H9 (cell line): ENCODE measurements at places on chromosomes 16 and 17. TPM values are rescaled to one million over a fixed set of nuclear protein-coding genes. Genes with fewer than 3 reads are reported as not detected.

GRCh38 chr16:58883131-58883530, 149.0 kb upstream of the GOT2 start:
- H3K27me3 ChIP-seq, result no peaks in the 10 kb centered on the region
- H3K4me3 ChIP-seq, result no peak overlapping the region
- peaks cover 16% of the 10 kb centered on the region for H3K36me3 ChIP-seq
- no peak overlapping the region for H3K27ac ChIP-seq
- no peaks in the 10 kb centered on the region for H3K4me1 ChIP-seq
- no peak for DNase-seq

Gene SLC47A1
- 2.0 and 4.0 TPM in 2 replicates for total RNA-seq

Gene CCL1
- not detected in 2 replicates for total RNA-seq

GRCh38 chr17:36498155-36498554, 11.7 kb downstream of the ZNHIT3 start:
- peaks cover 83% of the 10 kb centered on the region for H3K36me3 ChIP-seq
- peak; percentile 20 for DNase-seq
- H3K27ac ChIP-seq, result no peak overlapping the region
- no peak overlapping the region for H3K4me3 ChIP-seq

Gene DNAH3
- total RNA-seq, result 0.22 and 0.24 TPM in 2 replicates

Gene CHRNB1
- total RNA-seq, result 12.7 and 13.2 TPM in 2 replicates

Gene TEKT1
- total RNA-seq, result not detected in 2 replicates

GRCh38 chr17:4586043-4586442, 1.7 kb downstream of the SMTNL2 start:
- H3K4me3 ChIP-seq, result peak overlapping the region; percentile 52; the same call in 1 of the 3 replicates
- no peak overlapping the region for H3K27ac ChIP-seq
- DNase-seq, result no peak
- H3K4me1 ChIP-seq, result no peaks in the 10 kb centered on the region; the same call in 1 of the 2 replicates

DNA sequence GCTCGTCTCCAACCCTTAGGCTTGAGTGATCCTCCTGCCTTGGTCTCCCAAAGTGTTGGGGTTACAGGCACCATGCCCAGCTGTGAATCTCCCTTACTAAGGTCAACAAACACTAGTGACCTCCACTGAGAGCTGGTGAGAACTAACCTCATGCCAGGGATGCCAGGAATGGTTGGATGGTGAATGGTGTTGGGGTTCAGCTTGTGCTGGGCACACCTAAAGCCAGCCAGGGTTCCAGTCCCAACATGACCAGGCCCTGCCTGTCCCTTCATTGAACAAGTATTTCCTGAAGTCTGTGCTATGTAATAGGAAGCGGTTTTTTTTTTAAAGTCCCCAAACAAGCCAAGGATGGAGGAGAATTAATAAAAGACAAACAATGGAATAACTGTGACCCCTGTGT, 56.0 kb upstream of the TOB1 start:
- H3K4me3 ChIP-seq, result no peak overlapping the region
- no peak for DNase-seq
- H3K4me1 ChIP-seq, result peaks cover 11% of the 10 kb centered on the region; the same call in 1 of the 2 replicates
- H3K27ac ChIP-seq, result no peak overlapping the region
- no peaks in the 10 kb centered on the region for H3K27me3 ChIP-seq

Gene RHBDL1
- total RNA-seq, result 7.6 and 8.8 TPM in 2 replicates
